ENCODE measurements at places on chromosomes 11 and 22.

- no peak for DNase-seq
These were observed 170.4 kb downstream of the SWAP70 start for GRCh38 chr11:9834291-9834690.

DNA sequence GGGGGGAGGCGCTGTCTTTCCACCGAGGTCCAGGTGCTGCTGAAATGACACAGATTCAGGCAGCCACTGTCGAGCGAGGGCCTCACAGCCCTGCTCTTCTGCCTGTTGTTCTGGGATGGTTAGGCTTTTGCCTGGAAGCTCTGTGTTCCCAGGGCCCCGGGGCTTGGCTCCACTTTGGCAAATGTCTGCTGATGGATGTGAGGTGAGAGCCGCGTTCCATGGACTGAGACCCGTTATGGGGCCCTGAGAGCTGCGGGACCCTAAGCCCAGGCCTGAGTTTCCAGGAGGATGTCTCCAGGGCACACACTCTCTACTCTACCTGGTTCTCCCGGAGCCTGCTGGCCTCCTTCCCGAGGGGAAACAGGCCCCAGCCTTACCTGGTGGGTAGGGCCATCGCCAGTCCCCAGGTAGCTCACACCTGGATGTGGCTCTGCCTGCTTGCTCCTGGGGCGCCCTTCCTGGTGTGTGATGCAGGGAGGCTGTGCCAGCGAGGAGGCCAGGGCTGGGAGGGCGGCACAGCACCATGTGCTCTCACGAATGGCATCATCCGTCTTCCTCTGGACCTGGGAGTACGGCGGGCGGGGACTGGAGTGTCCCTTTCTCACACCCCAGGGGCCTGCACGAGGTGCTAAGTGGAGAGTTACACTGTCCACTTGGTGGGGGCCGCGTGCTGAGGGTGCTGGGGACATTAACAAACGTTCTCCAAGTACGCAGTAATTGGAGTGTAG lies 435.5 kb downstream of the TBC1D22A start:
- DNase-seq: no peak

DNA sequence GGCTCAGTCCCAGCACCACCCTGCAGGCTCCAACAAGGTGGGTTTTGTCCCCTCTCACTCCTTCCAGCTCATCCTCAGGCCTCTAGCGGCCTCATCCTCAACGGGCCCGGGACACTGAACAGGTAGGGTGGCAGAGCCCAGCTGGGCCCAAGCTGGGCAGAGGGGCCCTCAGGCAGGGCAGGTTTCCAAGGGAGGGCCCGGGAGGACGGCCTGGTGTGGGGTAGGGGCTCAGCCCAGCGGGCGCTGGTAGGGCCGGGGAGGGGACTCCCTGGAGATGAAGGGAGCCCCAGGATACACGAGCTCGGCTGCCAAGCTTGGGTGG lies 2.5 kb upstream of the IFITM10 start:
- DNase-seq: no peak

- DNase-seq: no peak
These were observed 49.9 kb upstream of the PDE3B start for GRCh38 chr11:14593671-14594070.

DNA sequence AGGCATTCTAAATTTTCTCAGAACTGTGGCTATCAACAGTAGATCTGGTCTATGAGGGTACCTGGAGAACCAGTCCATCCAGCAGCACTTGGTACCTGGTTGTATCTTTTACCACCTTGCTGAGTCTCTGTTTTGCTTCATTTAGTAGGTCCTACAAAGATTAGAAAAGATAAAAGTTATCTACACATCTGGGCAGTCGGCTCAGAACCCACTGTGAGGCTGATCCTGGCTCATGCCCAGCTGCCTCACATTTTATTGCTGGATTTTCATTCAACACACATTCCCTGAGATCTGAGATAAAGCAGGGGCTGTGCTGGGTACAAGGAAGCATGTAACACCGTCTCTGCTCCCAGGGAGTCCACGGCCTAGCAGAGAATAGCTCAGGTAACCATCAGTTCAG lies 27.5 kb downstream of the ATP6V1E1 start:
- DNase-seq: no peak

DNA sequence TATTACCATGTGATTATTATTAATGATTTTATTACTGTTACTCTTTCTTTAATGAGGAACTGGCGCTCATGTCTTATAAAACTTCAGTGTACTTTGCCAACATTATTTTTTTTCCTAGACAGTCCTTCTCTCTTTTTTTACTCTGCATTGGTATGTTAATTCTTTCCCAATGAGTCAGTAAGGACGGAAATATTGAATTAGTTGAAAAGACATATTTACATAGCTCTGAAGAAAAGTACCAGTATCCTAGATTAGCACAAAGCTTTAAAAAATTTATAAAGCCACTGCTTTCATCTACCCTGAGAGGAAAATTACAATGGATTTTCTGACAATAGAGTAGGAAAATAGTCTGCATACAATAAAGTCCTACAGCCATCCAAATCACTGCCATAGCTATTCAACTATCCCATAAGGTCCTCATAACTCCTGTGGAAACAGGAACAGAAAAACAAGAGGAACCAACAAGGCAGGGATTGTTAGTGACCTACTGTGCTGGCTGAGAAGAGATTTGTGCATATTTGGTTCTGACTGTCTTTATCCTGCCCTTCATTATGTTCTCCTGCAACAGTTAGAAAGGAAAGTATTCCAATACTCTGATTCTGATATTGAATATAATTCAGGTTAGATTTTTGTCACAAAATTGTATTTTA lies 314.4 kb downstream of the AASDHPPT start:
- peak; percentile 68 for DNase-seq

DNA sequence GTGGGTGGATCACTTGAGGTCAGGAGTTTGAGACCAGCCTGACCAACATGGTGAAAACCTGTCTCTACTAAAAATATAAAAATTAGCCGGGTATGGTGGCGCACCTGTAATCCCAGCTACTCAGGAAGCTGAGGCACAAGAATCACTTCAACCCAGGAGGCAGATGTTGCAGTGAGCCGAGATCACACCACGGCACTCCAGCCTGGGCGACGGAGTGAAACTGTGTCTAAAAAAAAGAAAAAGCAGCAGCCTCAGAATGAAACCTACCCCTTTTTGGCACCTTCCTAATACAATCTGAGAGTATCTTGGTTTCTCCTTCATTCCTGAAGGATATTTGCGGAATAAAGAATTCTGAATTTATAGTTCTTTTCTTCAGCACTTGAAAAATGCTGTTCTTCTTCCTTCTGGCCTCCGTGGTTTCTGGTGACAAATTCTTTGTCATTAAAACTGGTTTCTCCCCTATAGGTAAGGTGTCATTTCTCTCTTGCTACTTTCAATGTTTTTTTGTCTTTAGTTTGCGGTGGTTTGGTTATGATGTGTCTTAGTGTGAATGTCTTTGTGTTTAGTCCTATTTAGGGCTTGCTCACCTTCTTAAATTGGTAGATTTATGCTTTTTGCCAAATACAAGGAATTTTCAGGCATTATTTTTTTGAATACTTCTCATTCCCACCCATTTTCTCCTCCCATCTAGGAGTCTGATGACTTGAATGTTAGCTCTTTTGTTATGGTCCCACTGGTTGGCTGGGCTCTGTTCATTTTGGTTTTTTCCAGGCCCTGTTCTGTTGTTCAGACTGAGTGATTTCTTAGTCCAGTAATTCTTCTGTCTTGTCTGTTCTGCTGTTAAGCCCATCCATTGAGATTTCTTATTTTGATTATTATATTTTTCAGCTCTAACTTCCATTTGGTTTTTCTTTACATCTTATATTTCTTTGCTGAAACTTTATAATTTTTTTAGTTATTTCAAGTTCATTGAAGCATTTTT lies 15.4 kb downstream of the ASRGL1 start:
- DNase-seq: no peak

DNA sequence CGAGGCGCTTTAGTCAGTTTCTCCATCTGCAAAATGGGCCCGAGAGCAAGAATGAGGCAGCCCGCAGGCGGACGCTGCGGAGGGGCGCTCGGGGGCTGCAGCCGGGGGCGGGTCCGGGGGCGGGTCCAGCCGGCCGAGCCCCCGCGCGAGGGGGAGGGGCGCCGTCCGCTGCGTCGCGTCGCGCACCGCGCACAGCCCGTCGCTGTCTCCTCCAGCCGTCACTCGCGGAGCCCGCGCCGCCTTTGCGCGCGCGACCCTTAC lies 282 bp downstream of the PC start:
- DNase-seq: no peak

GRCh38 chr11:16800382-16800781 lies 61.9 kb downstream of the C11orf58 start:
- DNase-seq: no peak

GRCh38 chr11:134530636-134531326 lies 118.7 kb upstream of the B3GAT1 start:
- no peak for DNase-seq

DNA sequence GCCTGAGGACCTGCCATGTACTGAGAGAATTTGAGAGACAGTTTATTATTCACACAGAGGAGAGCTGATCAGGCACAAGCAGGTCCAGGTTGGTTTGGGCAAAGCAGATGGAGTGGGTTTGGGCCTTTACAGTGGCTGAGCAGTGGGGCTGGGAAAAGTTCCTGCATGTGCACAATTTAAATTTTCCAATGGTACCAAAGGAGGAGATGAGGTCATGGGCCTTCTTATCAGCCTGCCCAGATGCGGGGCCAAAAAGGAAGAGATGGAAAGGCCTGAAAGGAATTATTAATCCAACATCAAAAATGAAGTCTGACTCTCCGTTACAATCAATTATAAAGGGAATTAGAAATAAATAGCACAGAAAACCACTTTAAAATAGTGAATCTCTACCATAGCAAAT lies 367.6 kb downstream of the TMEM135 start:
- DNase-seq: no peak

DNA sequence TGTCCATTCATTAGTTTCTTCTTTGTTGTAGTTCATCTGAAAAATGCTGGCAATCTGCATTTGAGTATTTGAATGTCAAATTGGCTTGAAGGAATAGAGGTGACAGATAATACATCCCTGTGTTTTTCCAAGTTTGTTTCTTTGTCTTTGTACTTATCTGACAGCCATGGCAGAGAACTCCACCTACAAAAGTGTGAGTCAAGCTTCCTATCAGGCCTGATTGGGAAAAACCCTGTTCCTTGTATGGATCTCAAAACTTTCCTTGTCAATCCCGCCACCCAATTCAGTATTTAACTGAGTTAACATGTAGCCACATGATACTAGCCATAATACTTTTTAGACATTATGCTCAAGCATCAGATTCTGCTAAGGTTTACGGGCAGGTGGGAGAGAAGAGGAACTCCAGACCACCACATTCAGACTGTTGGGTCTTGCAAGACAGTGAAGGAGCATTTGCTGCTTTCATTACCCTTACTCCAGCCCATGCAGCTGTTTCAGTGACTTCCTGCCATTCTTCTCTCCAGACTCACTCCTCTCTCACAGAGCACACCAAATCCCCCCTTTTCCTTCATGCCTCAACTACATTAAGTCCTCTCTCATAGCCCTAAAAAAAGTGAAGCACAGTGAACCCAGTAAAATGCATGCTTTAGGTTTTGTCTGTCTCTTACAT lies 65.9 kb downstream of the BLID start:
- DNase-seq: peak; percentile 34

DNA sequence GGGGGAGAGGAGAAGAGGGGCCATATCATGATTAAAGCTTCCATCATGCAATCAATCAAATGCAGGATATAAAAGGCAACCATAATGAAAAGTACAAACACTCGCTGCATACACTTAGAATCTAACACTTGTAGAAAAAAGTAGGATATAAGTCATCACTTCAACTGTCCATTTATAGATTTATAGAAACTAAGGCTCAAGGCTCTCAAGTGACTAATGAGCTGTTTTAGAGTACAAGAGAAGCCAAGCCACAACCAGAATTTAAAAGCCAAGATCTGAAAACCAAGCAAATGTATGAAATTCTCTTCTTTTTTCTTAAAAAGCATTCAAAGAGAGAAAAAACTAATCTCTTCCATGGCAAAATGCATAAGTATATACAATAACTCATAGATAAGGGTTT lies 160.2 kb upstream of the BLID start:
- no peak for DNase-seq

- DNase-seq: peak; percentile 65
These were observed 149.0 kb downstream of the PKNOX2 start for GRCh38 chr11:125313271-125314219.

GRCh38 chr11:36976741-36977140 lies 378.7 kb upstream of the RAG2 start:
- DNase-seq: no peak

All from IMR-90 (cell line).